ENCODE measurements at places on chromosomes 12 and 14.

DNA sequence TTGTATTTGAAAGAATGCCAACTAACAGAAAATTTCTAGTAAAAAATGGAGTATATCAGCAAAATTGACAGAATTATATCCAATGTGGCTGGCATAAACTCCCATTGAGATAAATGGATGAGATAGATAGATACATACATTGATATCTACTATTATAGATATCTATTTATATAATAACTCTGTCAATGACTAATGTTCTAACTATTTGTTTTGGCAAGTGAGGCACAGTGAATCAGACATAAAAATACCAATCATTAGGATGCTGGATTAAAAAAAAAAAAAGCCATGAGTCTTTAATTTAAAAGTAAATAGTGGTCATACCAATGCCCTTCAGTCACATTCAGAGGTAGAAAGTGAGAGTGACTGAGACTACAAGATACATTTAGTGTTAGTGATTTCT lies 33.7 kb upstream of the GLIPR1 start:
- DNase-seq: peak; percentile 14

DNA sequence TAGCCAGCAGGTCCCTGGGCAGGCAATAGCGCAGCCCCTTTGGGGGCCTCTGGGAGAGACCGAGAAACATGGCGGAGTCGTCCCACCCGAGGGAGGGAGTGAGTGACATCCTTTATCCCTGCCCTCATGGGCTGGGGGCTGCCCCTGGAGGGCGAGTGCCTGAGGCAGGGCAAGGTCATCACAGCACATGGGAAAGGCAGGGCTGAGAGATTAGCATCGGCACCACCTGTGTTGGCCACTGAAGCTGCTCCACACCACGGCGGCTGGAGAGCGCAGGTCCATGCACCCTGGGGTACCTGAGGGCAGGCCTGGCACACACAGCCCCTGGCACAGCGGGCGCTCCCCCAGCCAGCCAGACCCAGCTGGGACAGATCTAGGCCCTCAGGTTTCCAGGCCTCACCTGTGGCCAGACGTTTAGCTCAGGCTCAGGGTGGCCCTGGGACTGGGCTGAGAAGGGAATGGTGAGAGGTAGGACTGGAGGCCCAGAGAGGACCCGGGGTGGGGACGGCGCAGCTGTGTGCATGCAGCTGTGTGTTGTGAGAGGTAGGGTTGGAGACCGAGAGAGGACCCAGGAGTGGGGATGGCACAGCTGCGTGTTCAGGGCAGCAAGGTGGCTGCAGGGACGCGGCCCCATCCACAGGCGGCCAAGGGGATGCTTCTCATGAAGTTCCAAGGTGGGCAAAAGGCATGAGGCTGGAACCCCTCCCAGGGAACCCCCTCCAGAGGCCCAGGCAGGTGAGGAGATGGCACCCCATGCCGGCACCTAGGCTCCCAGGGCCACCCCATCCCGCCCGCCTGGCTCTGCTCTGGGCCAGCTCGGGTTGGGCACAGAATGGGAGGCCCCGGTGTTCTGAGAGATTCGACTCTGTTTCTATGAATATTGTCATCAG lies 74.1 kb downstream of the KIF26A start:
- no peak for DNase-seq

DNA sequence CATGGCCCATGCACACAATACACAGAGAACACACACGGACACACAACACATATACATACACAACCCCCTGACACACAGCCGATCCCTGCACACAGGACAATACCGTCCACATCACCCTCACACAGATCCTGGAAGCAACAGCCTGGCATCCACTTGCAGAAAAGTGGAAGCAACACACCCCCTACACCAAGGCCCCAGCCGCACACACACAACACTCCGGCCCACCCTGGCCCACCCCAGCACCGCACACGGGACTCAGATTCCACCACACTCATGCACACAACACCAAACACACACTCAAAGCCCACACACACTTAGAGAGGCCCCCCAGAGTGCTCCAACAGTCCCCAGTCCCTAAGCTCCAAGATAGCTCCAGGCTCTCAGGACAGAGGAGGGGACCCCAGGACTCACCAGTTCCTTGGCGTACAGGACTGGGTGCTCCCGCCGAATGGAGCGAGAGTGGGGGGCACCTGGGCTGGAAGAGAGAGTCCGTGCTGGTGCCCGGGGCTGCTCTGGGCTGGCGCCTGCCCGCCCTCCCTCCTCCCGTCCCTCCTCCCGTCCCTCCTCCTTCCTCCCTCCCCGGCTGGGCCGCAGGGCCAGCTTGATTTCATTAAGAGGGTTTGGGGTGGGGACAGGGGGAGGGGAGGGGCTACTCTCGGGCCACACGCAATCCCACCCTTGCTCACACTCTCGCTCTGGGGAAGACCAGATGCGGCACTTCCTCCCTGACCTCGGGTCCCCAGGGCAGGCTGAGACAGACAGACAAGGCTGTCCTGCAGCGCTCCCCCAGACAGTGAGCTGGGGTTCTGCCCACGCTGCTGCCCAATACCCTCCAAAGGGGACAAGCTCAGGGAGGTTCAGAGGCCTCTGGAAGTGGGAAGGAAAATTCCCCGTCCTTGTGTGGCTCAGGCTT lies at the start of gene TMEM119:
Gene TMEM119, minus strand, starts transcription at position 526 of the 913 bp plus-strand sequence. CDS start 5,701 bp downstream, outside the sequence.
- no peak for DNase-seq

DNA sequence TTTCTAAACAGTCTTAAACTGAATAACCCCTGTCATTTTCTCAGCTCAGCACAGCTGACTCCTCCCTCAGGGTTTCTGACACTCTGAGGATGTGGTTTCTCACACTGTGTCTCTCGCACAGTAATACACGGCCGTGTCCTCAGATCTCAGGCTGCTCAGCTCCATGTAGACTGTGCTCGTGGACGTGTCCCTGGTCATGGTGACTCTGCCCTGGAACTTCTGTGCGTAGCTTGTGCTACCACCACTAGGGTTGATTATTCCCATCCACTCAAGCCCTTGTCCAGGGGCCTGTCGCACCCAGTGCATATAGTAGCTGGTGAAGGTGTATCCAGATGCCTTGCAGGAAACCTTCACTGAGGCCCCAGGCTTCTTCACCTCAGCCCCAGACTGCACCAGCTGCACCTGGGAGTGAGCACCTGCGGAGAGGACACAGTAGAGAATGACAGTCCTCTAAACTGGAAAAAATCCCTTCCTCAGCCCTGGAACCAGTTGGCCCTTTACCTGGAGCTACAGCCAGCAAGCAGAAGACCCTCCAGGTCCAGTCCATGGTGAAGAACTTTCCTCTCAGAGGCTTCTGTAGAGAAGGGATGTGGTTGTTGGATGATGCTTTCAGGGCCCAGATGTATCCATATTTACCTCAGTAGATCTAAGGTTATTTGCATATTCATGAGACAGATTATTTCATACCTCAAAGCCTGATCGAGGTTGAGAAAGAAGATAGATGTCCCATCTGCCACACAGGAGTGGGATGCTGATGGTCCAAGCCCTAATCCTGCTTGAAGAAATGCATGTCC lies 984.8 kb downstream of the TMEM121 start:
- DNase-seq: no peak

- no peak for DNase-seq
Measured at GRCh38 chr12:12482959-12483358, 79.7 kb downstream of the DUSP16 start.

DNA sequence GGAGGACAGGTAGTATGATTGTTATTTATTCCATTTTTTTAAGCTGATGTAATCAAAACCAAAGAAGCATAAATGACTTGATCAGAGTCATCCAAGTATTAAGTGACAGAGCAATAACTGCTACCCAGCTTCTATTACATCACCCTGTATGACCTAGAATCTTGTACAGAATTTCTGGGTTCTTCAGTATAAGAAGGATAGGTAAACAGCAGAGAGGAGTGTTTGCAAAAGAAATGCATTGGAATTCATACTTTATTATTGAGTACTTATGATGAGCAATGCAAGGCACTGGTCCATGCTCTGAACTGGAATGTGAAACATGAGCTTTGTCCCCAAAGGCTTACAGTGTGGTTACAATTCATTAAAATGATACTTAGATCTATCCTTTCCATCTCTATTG lies 916.8 kb downstream of the DIO2 start:
- DNase-seq: peak; percentile 72

GRCh38 chr14:21098076-21098891 lies at the start of gene ZNF219:
Gene ZNF219 (minus strand): TSS chr14:21098655. CDS start chr14:21093591, 5,064 bp downstream.
- DNase-seq: no peak

DNA sequence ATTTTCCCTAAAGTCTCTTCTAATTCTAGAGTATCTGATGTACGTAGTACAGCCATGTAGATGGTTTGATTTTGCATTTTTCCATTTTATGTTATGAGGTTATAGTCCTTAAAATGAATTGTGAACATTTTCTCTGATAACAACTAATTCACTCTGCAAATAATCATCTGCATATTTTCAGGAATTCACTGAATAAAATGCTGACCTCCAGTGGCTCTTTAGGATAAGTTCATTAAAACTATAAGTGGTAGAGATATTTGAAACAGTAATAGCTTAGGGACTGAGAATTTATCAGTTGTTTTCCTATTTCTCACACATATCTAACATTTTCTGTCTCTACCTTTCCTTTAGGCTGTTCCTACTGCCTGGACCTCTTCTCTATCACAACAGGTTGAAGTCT lies 4.4 kb downstream of the MSRB3 start:
- no peak for DNase-seq

GRCh38 chr14:89660166-89660565 lies 243.1 kb upstream of the FOXN3 start:
- no peak for DNase-seq

- no peak for DNase-seq
Measured at GRCh38 chr12:110983811-110984210, 63.4 kb upstream of the MYL2 start.

- no peak for DNase-seq
Measured at GRCh38 chr12:46144433-46144832, 124.4 kb downstream of the SLC38A1 start.

DNA sequence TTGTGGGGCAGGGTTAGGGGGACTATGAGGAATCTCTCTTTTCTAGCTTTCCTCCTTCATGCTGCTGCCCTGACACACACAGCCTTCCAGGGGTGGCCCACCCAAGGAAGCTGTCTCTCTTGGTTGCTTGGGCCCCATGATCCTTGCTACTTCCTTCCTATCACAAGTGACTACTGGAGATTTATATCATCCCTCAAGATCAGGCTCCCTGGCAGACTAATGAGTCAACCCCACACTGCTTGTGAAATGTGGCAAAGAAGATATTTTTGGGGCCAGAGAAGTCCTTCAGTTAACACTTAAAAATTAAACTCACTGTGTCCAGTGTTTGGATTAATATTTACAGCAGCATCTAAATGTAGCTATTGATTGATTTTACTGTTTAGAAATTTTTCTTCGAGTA lies 1.5 kb downstream of the OR4E1 start:
- DNase-seq: no peak

GRCh38 chr14:22671622-22672021 lies 27.5 kb upstream of the OR6J1 start:
- DNase-seq: no peak

- no peak for DNase-seq
Measured at GRCh38 chr12:50127546-50127945, 15.5 kb downstream of the COX14 start.

DNA sequence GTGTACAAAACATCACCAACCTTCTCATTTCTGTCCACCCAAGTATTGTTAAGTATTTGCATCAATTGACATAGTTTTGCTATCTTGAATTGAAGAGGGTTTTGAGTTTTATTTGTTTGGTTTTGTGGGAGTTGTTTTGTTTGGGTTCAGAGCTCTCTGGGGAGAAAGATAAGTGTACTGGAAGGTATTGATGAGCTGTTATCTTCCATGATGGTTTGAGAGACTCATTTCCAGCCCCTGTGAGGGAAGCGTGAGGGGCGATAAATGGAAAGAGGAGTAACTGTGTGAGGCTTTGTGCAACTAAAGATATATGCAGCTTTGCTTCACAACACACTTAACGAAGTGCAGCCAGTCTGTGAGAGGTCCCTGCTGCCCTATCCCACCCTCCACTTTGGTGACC lies 15.7 kb upstream of the CIPC start:
- no peak for DNase-seq

DNA sequence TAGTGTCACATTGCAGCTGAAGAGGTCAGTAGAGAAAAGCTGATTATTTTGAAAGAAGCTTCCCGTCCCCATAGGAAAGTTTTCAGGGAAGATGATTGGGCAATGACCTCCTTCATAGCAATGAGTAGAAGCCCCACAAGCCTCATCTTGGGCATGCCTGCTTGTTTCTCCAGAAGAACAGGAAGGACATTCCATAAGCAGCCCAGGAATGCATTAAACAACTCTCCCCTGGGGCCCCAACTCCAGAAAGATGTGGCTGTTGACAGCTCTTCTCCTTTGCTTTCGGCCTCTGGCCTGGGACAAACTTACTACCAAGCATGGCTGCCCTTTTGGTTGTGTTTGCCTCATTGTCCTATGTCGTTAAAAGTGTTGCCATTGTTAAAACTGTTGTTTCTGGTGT lies 5.7 kb upstream of the VDR start:
- no peak for DNase-seq

DNA sequence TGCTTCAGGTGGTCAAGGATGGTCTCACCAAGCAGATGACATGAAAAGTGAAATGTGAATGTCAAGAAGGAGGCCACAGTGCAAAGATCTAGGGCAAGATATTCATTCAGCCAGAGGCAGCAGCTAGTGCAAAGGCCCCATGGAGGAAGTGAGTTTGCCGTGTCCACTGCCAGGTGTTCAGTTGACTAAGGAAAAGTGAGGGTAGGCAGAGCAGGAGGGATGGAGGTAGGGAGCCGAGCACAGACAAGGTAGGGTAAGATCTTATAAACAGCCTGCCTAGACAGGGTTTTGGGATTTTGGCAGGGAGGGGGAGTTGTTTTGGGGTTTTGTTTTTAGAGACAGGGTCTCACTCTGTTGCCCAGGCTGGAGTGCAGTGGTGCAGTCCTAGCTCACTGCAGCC lies 11.9 kb downstream of the PPP2R5C start:
- DNase-seq: no peak

DNA sequence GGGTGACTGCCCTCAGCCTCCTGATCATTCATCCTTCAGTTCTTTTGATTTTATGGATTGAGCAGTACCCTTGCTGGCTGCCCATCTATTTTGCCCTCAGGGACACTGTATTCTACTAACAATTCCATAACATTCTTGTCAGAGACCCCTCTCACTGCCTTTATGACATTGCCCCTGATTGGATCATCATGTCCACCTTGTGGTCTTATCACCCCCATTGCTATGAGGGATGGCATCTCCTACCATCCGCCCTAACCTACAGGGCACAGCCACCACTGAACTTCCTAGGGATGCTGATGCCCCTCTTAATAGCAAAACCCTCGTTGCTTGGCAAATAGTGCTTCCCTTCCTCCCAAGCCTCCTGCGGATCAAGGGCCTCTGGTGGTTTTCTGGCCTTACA lies 38.8 kb upstream of the HMGA2 start:
- DNase-seq: no peak

GRCh38 chr12:117985182-117985581 lies 16.4 kb upstream of the KSR2 start:
- no peak for DNase-seq

DNA sequence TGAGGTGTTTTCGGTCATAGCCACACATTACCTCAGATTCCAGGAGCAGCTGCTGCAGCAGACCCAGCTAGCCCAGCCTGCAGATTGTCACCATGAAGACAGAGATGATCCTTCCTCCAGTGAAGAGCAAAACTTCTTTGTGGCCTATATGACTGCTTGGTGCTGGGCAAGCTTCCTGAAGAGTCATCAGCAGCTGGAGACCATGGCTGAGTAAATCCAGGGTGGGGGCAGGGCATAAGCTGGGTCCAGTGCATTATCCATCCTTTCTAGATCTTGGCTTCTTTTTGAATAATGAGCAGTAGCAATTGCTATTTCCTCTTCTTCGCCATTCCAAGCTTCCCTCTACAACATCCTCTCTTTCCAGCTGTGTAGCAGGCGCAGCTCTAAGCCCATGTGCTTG lies 373.1 kb upstream of the DDHD1 start:
- no peak for DNase-seq

Measured in kidney glomerular epithelial cell (primary cell).